ENCODE measurements at places on chromosomes 11 and 22. TPM values are rescaled to one million over a fixed set of nuclear protein-coding genes. Genes with fewer than 3 reads are reported as not detected.

The THY1 gene
- 0.36 TPM for total RNA-seq

The TNNI2 gene
- 1,903 TPM for total RNA-seq

The OR6T1 gene
- total RNA-seq: not detected

DNA sequence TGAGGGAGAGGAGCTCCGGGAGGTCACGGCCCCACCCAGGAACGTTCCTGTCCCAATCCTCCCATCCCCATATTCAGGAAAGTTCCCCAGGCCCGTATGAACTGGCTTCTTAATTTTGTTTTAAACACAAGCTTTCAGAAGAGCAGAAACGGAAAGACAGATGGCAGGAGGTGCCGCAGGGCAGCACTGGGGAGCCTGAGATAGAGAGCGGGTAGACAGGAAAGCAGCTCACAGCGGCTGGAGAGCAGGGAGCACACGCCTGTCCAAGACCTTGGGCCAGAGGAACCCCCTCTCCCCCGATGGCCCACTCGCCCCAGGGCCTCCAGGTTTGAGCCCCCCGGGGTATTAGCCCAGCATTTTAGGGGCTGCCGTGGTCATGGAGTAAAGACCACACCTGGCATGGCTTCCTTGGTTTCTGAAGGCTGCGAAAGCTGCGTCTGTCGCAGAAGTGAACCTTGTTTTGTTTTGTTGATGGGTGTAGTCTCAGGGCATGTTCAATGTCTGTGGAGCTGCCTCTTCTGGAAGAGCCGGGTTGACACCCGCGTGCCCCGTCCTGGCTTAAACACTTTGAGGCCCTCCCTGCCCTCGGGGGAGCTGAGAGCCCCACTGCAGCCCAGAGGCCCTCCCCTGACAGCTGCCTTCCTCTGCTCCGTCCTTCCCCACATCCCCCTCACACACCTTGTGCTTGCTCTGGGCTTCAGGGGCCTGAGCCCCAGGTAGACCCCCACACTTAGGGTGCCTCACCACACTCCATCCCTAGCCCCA, 17.9 kb upstream of the KCNQ1OT1 start:
- no peak for DNase-seq
